A549 treated with DMSO at 1 μM for 4 hours (cell line): ENCODE measurements at places on chromosomes 2 and 18. TPM values are rescaled to one million over a fixed set of nuclear protein-coding genes. Genes with fewer than 3 reads are reported as not detected.

The IL1F10 gene
- not detected in 5 replicates for total RNA-seq

The ATP6V1B1 gene
- total RNA-seq = 1.6 to 3.8 TPM (median 1.8 TPM) in 5 replicates

The IGFBP5 gene
- 0.15 to 0.25 TPM (median 0.24 TPM) in 5 replicates for total RNA-seq

The IL36G gene
- total RNA-seq = not detected in 5 replicates

The TNFRSF11A gene
- total RNA-seq = 6.3 to 11.9 TPM (median 9.5 TPM) in 5 replicates

The SRD5A2 gene
- total RNA-seq = 0.02 to 0.04 TPM (median 0.03 TPM) in 4 of 5 replicates, not detected in the other

The C2orf74 gene
- 15.1 to 17.2 TPM (median 15.3 TPM) in 5 replicates for total RNA-seq

The COLEC12 gene
- 0.03 to 0.06 TPM (median 0.05 TPM) in 4 of 5 replicates, not detected in the other for total RNA-seq

The NRP2 gene
- total RNA-seq = 106 to 191 TPM (median 159 TPM) in 5 replicates

The UBR3 gene
- total RNA-seq = 9.4 to 14.0 TPM (median 11.8 TPM) in 5 replicates

The MYO7B gene
- 0.11 to 0.17 TPM (median 0.14 TPM) in 5 replicates for total RNA-seq

The AFF3 gene
- 0.02 to 0.10 TPM (median 0.08 TPM) in 5 replicates for total RNA-seq

The MSGN1 gene
- not detected in 5 replicates for total RNA-seq

The TEX44 gene
- total RNA-seq = not detected in 5 replicates

The HAAO gene
- 0.07 to 0.18 TPM in 2 of 5 replicates, not detected in the others for total RNA-seq

The ABCB11 gene
- total RNA-seq = 0.01 to 0.03 TPM (median 0.02 TPM) in 3 of 5 replicates, not detected in the others

The NAT8 gene
- not detected in 5 replicates for total RNA-seq

The AKAIN1 gene
- not detected in 5 replicates for total RNA-seq

The CCBE1 gene
- 5.8 to 14.2 TPM (median 10.5 TPM) in 5 replicates for total RNA-seq

The COL6A3 gene
- total RNA-seq = 0.03 to 0.11 TPM (median 0.09 TPM) in 5 replicates

The PPP1R7 gene
- 57.6 to 69.1 TPM (median 59.1 TPM) in 5 replicates for total RNA-seq

The IL18RAP gene
- total RNA-seq = 0.02 to 0.06 TPM in 2 of 5 replicates, not detected in the others

The GYPC gene
- not detected in 5 replicates for total RNA-seq

The TXNDC2 gene
- total RNA-seq = 0.05 to 0.38 TPM (median 0.17 TPM) in 5 replicates

The RNU2-63P gene
- total RNA-seq = not detected in 5 replicates

The NPHP1 gene
- 7.2 to 9.0 TPM (median 8.3 TPM) in 5 replicates for total RNA-seq

The LCT gene
- 0.02 to 0.06 TPM (median 0.02 TPM) in 5 replicates for total RNA-seq

The ERFE gene
- total RNA-seq = 6.3 to 8.3 TPM (median 7.7 TPM) in 5 replicates

The PPIL3 gene
- total RNA-seq = 20.1 to 30.1 TPM (median 25.7 TPM) in 5 replicates

The CCL20 gene
- 2.3 to 7.2 TPM (median 3.2 TPM) in 5 replicates for total RNA-seq

The PJVK gene
- 0.72 to 1.9 TPM (median 1.6 TPM) in 5 replicates for total RNA-seq

The CRYGD gene
- not detected in 5 replicates for total RNA-seq

The AMER3 gene
- total RNA-seq = not detected in 5 replicates

The ADD2 gene
- 23.1 to 29.2 TPM (median 25.3 TPM) in 5 replicates for total RNA-seq

The ZNF385B gene
- total RNA-seq = 0.20 TPM in 1 of 5 replicates, not detected in the others

The FBXO11 gene
- 36.2 to 53.5 TPM (median 45.4 TPM) in 5 replicates for total RNA-seq

The STARD6 gene
- total RNA-seq = not detected in 5 replicates

The THAP4 gene
- 66.6 to 90.0 TPM (median 78.8 TPM) in 5 replicates for total RNA-seq

The LONRF2 gene
- total RNA-seq = 3.3 to 5.5 TPM (median 4.8 TPM) in 5 replicates

The FBLN7 gene
- total RNA-seq = 0.42 to 0.86 TPM (median 0.55 TPM) in 5 replicates

The TRAK2 gene
- total RNA-seq = 12.0 to 17.1 TPM (median 14.2 TPM) in 5 replicates

The CXCR4 gene
- 0.38 to 1.0 TPM (median 0.58 TPM) in 5 replicates for total RNA-seq

The UGT1A4 gene
- total RNA-seq = 0.07 TPM in 1 of 5 replicates, not detected in the others

The PTPRM gene
- 29.4 to 35.0 TPM (median 34.8 TPM) in 5 replicates for total RNA-seq

The GCA gene
- 5.3 to 7.6 TPM (median 5.6 TPM) in 5 replicates for total RNA-seq

The PIEZO2 gene
- total RNA-seq = 0.73 to 1.0 TPM (median 0.74 TPM) in 5 replicates

The CLEC4F gene
- not detected in 5 replicates for total RNA-seq

The CYBRD1 gene
- total RNA-seq = 28.7 to 38.6 TPM (median 36.6 TPM) in 5 replicates

The DSG4 gene
- total RNA-seq = 0.02 TPM in 1 of 5 replicates, not detected in the others

The GLI2 gene
- total RNA-seq = 21.5 to 30.4 TPM (median 26.2 TPM) in 5 replicates

The AP1S3 gene
- total RNA-seq = 23.7 to 33.6 TPM (median 31.4 TPM) in 5 replicates

The MOGAT1 gene
- total RNA-seq = not detected in 5 replicates

The ATP5F1A gene
- total RNA-seq = 308 to 328 TPM (median 314 TPM) in 5 replicates
